ENCODE measurements at places on chromosomes 11 and 22.

DNA sequence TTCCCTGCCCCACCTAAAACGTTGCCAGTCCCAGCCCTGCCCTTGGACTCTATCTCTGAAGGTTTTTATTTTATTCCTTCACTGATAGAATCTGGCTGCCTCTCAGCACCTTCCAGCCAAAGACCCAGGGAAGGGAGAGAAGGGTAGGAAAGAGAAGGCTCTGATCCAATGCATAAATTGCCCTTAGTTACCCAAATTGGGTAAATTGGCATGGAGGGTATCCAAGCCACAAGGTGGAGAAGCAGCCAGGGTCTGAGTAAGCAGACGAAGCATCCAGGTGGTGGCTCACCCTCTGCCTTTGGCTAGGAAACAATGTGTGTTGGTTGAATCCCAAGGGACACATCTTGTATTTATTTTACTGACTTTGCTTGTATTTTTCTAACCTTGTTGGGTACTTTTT lies 89.0 kb downstream of the FEZ1 start:
- no peak for DNase-seq

DNA sequence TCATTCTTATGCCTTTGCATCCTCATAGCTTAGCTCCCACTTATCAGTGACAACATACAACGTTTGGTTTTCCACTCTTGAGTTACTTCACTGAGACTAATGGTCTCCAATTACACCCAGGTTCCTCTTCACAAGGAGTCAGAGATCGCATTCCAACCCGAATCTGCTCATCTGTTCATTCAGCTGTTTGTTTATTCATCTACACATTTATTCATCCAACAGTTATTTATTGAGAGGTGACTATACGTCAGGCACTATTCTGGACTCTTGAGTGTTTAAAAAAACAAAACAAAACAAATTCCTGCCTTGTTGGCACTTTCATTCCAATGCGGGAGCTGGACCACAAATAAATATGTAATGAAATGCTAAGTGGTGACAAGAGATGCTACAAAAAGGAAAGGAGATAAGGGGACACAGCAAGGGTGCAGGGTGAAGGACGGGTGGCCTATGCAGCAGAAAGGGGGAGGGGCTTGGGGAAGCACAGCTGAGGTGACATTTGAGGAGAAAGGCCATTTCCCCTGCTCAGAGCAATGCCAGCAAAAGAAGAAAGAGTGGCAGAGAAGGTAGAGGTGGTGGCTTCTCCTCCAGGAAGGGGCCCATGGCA lies 393.8 kb upstream of the SYN3 start:
- no peak for DNase-seq

GRCh38 chr11:12280199-12280837 lies 97.1 kb upstream of the PARVA start:
- DNase-seq: no peak

DNA sequence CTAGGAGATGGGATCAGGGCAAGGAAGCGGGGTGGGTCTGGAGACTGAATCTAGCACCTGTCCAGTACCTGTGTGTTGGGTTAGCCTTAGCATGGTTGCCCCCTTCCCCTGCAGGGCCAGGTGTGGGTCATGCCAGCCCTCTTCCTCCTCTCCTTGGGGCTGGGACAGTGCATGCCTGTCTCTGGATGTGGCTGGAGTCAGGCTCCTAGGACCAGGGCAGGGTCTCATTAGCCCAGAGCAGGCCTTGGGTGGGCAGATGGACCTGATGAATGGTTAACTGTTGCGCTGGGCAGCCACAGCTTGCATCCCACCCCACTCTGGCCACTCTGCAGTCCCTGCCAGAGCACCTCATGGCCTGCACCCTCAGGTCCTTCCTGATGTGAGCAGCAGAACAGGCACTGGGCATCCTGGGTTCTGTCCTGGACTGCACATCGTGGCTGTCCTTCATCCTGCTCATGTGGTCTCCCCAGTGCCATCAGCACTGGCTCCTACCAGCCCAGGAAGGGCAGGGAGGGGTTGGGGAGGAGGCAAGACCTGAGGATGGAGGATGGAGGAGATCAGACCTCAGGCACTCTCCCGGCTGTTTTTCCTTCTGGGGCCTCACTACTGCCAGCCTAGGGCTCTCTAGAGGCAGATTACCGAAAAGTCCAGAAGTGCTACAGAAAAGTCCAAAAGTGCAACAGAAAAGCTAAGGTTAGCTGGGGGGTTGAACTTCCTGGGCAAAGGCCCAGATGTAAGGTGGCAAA lies 12.8 kb upstream of the CHRM1 start:
- no peak for DNase-seq

GRCh38 chr11:127649071-127649470 lies 648.5 kb upstream of the KIRREL3 start:
- DNase-seq: no peak

DNA sequence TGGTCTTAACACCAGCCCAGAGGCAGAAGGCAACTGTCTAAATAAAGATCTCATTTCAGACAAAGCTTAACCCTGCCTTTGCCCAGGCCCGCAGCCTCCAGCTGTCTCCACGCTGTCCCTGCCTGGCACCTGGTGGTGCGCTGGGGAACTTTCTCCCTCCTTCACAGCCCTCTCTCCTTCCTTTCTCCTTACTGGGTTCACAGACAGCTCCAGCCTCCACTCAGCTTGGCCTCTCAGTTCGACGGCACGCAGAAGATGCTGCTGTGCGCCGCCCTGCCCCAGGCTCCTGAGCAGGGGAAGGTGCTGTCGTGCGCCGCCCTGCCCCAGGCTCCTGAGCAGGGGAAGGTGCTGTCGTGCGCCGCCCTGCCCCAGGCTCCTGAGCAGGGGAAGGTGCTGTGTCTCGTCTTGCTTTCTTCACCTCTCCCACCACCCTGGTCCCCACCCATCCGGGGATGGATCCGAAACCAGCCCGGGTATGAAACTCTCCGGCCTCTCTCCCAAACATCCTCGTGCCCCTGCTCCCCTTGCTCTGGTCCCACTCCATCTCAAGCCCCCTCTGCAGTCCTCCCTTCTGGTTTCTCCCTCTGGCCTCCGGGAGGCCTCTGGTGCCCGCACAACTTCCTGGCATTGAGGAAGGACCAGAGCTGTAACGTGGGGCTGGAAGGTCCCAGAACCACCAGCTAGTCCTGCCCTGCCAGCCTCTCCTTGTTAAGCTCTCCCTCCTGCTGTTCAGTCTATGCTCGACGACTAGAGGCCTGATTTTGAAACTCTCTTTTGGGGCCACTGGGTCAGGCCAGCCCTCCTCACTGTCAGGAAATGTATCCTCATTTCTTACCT lies 22.9 kb upstream of the JAM3 start:
- DNase-seq: no peak

- DNase-seq: no peak
These were observed at the start of gene PACSIN3 for GRCh38 chr11:47186076-47186699. TSS of gene PACSIN3 (minus strand) at chr11:47186434. CDS start at chr11:47182727, 3,707 bp downstream.

GRCh38 chr11:7614656-7615055 lies 58.6 kb downstream of the CYB5R2 start:
- no peak for DNase-seq

- no peak for DNase-seq
These were observed 950.9 kb upstream of the CHORDC1 start for GRCh38 chr11:91173701-91174100.

DNA sequence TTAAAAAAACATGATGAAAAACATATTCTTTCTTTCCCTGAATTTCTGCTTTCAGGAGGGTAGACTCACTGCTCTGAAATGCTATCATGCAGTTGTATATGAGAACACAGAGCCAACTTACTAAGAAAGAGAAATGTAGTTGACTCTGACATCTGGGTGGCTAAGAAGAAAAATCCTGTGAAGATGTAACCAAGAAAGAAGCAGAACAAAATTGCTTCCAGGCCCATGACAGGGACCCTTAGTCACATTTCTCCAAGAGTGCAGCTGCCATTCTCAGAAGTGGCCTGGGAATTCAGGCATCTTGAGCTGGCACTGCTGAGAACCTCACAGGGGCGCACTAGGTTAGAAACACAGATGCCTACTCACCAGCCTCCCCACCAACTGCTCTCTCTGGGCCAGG lies 73.6 kb downstream of the RPL27A start:
- DNase-seq: no peak

DNA sequence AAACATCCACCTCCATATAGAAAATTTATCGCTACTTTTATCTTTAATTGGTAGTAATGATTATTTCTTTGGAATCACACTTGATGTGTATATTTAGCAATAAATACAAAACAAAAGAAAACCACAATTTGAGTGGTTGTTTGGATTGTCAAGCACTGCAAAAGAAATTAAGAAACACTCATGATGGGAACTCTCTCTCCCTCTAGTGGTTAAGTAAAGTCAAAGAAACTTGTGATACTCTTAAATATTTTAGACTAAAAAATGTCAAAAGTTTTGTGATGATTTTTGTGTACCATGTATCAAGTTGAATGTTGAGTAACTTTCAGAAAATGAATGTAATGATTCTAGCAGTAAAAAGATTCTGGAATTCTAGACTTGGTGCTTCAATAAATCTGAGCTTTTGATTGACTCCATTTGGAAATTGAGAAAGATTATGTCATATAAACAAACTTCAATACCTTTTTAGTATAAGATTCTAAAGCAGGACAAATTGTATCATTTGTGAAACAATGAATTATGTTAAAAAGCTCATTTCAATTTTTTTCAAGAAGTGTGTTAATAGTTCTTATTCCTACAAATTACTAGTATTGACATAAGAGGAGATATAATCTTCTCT lies 20.8 kb downstream of the MUC15 start:
- DNase-seq: no peak

DNA sequence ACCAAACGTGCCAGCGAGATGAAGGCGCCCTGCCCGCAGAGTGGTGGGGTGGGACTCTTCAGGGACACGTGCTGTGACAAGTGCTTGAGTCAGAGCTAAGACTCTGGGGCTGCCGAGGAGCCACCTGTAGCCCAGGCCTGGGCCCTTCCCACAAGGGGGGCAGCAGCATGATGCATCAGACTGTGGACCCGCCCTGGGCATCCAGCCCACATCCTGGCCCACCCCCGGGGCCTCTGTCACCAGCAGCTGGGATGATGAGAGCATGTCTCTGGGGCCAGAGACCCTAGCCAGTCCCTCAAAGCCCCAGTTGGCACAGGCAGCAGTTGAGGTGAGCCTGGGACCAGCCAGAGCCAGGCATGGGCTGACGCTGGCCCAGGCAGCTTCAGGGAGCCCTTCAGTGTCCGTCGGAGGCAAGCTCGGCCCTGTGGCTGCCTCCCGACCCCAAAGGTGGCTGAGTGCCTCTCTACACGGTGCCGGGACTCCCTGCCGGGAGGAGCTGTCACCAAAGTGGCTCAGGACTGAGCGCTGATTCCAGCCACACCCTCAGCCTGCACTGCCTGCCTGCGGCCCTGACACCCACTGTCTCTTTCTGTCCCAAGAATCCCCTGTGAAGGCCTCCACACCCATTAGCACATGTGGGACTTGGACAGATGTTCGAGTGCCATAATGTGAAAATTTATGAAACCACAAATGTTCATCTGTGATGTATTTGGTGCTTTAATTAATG lies 41.3 kb downstream of the CDKN1C start:
- no peak for DNase-seq

- DNase-seq: no peak
These were observed 48.0 kb downstream of the TSPAN18 start for GRCh38 chr11:44774731-44775130.

GRCh38 chr22:20532256-20532993 lies 25.0 kb downstream of the MED15 start:
- no peak for DNase-seq

DNA sequence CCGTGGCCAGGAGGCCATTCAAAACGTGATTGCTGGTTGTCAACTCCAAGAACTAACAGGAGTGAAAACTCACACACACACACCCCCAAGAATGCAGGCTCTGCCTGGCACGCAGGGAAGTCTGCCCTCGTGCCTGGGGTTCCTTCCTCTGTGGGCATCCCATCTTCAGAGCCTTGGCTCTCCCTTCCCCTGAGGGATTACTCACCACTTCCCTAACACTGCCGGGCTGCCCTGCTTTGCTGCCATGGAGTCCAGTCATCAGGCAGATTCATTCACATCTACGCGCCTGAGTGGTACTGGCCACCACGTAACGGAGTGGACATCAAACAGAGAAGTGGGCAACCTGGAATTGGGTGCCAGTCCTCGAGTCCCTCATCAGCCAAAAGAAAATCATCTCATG lies 120.7 kb upstream of the TMEM45B start:
- no peak for DNase-seq

DNA sequence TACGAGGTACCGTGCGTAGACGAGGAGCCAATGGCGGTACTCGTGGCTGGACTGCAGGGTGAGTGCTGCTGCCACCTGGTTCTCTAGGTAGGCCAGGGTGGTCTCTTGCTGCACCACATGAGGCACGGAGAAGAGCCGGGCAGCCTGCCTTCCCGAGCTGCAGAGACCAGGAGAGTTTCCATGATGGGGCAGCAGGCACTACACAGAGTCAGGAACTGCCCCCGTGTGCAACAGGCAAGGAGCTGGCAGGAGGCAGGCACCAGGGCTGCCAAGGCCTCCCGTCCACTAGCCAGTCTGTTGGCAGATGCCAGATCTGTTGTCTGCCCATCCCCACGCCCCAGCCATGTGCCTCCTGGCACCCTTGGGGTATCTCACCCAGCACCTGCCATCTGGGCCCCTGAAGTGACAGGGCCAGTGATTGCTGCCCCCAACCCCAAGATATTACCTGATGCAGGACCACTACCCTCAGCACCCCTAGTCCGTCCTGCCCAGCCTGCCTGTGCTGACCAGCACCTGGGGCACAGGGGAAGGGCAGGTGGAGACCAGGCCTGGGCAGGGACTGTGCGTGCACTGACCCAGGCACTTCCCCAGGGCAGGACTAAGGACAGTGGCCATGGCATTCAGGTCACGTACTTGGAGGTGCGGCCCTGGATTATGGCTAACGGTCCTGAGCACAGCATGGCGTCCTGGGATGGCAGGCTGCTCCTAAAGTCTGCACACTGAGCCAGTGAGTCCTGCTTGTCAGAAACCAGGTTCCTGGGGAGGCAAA lies 62.0 kb upstream of the CLTCL1 start:
- no peak for DNase-seq

Measured in activated T-cell treated with anti-CD3 and anti-CD28 coated beads for 4 hours (primary cell).